ENCODE measurements at places on chromosomes 3 and 15.

DNA sequence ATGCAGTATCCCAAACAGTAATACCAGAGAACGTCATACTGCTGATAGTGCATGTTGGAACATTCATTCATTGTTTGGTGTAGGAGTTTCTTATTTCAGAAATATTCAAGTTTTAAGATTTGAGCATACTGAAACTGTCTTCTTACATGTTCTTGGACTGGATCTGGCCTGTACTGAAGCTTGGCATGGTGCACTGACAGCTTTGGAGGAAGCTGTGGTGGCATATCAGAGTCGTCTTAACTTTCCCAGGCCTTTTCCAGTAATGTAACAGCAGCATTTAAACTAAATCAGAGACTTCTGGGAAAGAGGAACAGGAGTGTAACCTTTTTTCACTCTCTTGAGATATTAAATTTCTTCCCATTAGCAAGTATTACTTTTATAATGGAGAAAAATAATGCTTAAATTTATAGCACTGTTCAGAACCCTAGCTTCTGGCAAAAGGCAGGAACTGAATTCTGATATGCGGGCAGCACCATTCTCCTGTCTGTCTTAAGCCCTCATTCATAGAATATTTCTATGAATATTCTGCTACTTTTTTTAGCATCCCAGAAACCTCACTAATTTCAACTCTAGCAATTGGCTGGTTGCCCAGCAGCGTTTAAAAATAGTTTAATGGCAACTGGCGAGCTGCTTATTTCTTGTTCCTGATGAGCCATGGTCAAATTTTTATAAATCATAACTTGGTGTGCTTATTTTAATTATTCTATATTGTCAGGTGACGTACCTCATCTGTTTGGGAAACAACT lies 31.1 kb downstream of the DNAJC13 start:
- DNase-seq, result no peak

- peak; percentile 92 for DNase-seq
These were observed at the start of the genes IFT80 and SMC4 for GRCh38 chr3:160399125-160400029. Gene IFT80, minus strand, starts transcription at chr3:160399225. Its CDS starts 14,625 bp downstream, at chr3:160384600. Gene SMC4, plus strand, starts transcription at chr3:160399650. Its CDS starts 1,177 bp downstream, at chr3:160400827.

DNA sequence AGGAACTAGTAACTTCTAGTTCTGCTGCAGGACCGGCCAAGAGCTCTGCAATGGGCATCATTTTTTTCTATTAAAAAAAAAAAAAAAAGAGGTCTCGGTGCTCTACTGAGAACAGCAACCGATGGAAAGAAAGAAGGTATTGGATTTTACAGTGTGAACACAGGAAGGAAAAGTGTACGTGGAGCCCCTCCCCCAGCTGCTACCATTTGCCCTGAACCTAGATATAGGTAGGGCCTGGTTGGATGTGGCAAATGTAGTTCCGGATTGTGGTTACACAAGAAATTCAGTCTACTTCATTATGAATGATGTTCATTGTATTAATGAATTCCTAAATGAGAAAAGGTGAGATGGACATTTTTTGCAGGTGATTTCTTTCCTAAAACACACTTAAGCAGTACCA lies 17.9 kb upstream of the PPARG start:
- DNase-seq, result no peak

DNA sequence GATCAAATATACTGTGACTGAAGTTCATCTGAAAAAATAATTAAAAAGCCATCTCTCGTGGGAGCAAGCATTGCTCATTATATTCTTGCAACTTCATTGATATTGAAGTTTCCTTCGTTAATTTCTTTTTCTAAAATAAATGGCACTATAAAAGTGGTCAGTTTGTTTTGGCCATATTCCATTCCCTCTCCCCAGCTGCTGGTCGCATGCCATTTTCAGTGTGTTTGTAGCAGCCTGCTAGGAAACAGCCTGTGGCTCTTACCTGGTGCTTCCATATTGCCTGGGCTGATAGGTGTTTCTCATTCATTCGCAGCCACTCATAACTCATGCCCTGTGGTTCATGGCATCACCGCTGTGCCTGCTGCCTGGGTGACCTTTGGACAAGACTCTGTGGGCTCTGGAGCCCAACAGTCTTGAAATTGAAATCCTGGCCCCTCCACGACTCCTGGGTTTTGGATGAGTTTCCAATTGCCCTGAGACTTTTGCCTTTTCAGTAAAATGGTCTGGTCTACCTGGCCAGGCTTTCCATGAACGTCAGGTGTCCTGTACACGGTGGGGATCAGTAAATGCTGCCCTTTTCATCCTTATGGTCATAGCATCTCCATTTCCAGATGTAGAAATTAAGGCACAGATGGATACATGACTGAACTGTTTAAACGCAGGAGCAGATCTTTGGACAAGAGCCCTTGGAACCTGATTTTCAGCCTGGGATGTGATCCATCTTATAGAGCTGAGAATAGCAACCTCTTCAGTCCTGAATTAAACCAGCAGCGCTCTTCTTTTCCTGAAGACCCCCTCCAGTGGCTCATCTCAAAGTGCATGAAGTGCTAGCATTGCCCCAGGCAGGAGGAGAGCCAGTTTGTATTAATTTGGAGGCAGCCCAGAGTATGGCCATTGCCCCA lies 69.4 kb downstream of the SLCO3A1 start:
- DNase-seq, result no peak

DNA sequence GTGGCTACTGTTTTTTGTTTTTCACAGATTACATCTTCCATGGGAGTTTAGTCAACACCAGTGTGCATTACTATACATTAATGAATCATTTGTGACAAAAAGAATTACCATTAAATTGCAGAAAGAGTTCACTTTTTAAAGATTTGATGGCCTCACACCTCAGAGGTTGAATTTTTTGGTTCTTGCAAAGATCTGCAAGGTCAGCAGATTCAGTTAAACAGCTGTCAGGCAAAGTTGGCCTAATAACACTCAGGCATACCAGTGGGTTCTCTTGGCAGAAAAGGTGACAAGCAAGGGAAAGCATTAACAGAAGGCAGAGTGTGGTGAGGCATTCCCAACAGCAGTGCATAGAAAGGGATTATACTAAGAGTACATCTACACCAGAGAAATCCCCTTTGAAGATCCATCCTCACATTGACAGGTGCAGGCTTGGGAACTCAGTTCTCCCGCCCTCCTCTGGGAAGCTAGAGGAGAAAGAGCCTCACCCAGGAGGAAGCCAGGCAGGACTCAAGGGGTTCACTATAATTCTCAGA lies 24.3 kb upstream of the PTX3 start:
- no peak for DNase-seq

GRCh38 chr3:150681057-150681456 lies 22.7 kb downstream of the ERICH6 start:
- no peak for DNase-seq

GRCh38 chr3:53813876-53814275 lies 32.3 kb downstream of the CHDH start:
- DNase-seq, result no peak

DNA sequence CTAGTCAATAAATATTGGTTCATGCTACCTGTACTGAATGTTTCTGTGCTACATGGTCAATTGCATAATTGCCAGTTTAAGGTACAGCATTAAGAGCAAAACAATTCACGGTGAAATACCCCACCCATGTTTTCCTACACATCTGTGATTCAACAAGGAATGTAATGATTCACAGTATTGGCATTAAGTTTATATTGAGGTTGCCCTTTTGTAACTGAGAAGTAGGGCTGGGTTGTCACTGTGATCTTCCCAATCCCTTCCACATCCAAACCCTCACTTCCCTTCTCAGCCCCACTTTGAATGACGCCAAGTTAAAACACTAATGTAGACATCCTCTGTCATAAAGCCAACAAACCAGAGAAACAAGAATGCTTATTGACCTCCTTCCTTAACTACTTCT lies 112.0 kb upstream of the TJP1 start:
- DNase-seq, result no peak

GRCh38 chr3:128468791-128469527 lies 2.3 kb upstream of the DNAJB8 start:
- DNase-seq, result no peak

GRCh38 chr3:50447290-50447840 lies 56.1 kb downstream of the CACNA2D2 start:
- DNase-seq, result no peak

- DNase-seq, result no peak
These were observed 714.8 kb downstream of the FHIT start for GRCh38 chr3:60536420-60536819.

GRCh38 chr3:148852271-148852992 lies 12.7 kb upstream of the CPA3 start:
- no peak for DNase-seq

- DNase-seq, result no peak
These were observed at the start of gene ALPK3 for GRCh38 chr15:84816694-84817465. Gene ALPK3, plus strand, starts transcription at chr15:84817356. Its CDS starts 97 bp downstream, at chr15:84817453.

- DNase-seq, result no peak
These were observed 9.8 kb downstream of the PLA2G4E start for GRCh38 chr15:42011074-42011473.

DNA sequence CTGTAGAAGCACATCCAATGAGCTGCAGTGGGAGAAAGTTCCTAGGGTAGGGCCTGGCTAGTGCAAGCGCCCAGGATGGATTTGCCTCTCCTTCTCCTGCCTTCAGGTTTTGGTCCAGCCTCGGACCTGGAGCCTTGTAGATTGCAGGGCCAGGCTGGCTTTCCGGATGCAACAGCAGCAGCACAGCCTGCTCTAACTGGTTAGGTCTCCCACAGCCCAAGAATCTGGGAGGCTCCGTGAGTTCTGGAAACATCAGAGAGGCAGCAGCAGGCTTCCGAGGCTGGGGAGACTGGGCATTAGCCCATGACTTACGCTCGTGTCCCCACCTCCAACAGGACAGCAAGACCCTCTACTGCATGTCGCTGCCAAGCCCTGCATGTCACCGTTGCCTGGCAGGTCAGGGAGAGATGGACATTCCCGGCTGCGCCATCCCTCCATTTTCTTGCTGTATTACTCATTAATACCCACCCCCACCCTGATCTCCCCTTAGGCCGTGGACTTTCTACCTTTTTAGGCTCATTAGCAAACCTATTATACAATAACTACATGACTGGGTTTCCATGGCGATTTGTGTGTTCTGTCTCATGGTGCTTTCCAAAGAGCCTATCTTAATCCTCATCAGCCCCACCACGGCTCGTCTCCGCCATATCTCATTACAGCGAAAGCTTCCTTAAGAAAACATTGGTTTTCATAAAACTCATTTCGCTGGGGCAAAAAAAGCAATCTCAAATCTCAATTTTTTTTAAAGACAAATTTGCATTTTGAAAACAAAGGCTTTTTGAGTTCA lies 40.9 kb upstream of the RGMA start:
- no peak for DNase-seq

GRCh38 chr3:64343689-64344430 lies 118.6 kb upstream of the PRICKLE2 start:
- no peak for DNase-seq

DNA sequence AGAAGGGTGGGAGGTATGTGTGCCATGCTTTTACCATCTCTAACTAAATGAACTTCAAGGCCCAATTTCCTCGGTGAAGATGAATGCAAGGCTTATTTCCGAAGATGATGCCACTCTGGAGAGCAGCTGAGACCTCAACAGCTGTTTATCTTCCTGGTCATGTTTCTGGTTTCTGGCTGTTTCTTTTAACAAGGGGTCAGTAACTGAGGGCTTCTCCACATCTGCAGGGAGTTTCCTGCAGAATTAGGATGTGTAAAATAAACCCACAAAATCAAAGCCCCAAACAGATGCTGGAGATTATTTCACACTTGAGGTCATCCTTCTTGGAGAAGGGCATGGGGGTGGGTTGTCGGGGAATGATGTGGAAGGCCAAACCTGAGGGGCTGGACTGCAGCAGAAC lies 220.3 kb downstream of the THSD4 start:
- DNase-seq, result no peak

GRCh38 chr3:42900226-42901072 lies 5.5 kb upstream of the ZNF662 start:
- no peak for DNase-seq

DNA sequence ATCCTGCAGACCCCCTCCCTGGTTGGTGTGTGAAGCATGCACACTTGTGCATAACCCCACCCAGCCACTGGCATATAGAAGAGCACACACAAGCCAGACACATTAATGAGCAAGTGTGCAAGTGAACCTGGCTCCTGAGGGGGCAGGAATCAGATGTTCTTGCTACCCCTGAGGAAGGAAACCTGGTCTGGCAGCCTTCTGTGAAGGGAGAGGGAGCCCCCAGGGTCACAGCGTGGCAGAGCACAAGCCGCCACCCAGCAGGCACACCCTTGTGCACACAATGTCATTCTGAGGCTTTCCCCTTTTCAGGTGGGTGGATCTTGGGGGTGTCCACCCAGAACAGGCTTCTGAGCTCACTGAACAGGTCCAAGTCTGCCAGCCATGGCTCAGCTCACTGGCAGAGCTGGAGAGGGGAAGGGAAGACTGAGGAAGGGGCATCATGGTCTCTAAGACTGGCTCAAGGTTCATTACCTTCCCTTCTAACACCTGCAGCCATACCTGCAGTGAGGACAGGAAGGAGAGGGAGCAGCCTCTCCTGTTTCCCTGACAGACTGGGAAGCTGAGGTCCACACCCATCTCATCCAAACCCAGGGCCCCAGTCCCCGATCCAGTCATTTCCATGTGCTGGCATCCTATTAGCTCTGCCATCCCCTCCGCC lies 31.6 kb upstream of the SEMA3F start:
- no peak for DNase-seq
